ENCODE measurements at places on chromosomes 3 and 15.

- no peak for DNase-seq
These were observed 15.6 kb downstream of the LRRK1 start for GRCh38 chr15:100934726-100935125.

- no peak for DNase-seq
These were observed 421 bp downstream of the BMF start for GRCh38 chr15:40108061-40108854.

DNA sequence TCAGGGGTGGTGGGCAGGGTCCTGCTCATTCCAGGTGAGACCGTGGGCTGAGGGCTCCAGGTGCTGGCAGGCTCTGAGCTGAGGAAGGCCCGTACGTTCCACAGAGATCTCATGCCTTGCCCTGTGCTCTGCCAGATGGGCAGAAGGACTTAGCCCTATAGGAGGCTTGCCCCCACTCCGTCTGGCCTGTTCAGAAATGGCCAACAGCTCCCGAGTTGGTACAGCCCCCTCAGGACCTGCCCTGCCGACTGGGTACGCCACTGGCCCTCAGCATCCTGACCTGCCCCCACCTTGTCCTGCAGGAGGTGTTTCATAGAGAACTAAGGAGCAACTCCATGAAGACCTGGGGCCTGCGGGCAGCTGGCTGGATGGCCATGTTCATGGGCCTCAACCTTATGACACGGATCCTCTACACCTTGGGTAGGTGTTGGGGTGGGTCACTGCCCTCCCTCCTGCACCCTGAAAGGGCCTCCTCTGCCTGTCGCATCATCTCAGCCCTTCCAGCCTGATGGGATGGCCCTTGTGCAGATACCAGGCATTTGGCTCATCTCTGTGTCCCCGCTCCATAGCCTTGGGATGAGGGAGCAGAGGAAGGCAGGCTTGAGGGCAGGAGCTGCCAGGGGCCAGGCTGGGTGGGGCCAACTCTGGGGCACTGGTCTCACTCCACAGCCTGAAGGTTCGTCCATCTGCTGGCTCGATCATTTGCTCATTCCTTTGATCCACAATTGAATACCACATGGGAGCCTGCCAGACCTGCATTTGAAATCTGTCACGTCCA is 14.2 kb downstream of the TMEM43 start:
- no peak for DNase-seq

DNA sequence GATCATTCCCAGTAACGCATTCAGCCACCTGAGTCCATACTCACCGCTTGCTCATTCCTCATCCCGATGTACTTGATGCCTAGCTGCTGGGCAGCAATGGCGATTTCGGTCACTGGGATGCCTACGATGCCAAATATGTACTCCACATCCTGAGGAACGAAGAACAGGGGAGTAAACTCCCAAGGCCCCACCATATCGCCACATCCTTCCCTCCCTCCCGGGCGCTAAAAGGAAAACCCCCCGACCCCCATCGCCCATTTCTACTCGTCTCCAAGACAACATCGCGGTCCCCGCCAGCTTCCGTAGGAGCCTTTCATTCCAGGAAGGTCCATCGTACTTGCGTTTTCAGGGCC is 347 bp downstream of the HACL1 start:
- no peak for DNase-seq

GRCh38 chr3:189652042-189652441 is 20.9 kb downstream of the TP63 start:
- no peak for DNase-seq

DNA sequence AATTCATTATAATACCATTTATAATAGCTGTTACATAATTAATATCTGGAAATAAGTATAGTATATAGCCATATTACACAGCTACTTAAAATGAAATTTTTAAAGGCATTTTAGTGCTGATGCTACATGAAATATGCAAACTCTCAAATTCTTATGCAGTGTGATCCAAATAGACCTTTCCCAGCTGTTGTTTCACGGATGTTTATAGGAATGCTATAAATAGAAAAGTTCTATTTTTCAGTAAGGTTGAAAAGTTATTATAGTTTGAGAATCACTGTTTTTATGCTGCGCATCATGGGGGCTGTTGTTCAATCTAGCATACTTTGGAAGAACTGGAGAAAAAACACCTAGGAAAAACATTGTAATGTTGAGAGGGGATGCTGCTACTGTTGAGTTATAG is 147.7 kb upstream of the TRIM42 start:
- DNase-seq, result no peak

- peak; percentile 48 for DNase-seq
These were observed 5.4 kb upstream of the TRIM59 start for GRCh38 chr3:160454995-160455394.

DNA sequence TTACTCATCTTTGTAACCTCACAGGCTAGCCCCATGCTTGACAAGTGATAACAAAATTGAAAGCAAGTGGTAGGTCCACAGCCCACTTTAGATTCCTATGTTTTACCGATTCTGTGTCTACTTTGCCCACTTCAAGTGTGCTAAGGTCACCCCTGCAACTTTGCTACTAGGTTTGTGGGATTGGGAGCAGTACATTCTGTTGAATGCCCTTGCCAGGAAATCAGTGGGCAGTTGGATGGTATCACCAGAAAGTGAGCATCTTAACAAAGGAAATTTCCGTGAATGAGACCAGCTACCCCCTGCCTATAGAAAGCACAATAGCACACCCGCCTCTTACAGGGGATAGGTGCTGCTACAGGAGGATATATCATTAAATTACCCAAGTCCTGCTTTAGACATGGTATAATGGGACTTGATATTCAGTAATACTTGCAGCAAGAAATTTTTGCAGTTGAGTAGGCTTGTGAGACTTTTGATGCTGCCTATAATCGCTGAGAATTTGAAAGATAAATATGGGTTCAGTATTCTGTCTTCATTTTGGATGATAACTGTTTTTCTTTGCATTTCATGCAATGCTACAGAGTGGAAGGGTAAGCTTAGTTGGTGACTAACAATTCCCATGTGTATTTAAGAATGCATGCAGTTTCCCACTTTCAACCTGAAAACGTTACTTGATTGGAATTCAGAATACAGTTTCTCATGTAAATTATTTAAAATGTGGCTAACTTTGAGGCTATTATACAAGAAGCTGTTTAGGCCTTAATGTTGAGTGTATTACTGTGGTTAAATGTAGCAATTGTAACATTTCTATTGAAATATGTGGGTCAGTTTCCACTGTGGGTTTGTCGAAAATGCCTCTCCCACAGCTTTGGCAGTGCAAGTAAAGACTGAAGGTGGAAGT is 9.5 kb downstream of the EBLN2 start:
- no peak for DNase-seq

Measured in NCI-H1092 treated with DMSO at 0.1 percent for 48 hours (cell line).